ENCODE measurements at places on chromosomes 1 and 21.

- DNase-seq: no peak
Measured at GRCh38 chr1:148010527-148010926, 82.3 kb downstream of the GPR89B start.

DNA sequence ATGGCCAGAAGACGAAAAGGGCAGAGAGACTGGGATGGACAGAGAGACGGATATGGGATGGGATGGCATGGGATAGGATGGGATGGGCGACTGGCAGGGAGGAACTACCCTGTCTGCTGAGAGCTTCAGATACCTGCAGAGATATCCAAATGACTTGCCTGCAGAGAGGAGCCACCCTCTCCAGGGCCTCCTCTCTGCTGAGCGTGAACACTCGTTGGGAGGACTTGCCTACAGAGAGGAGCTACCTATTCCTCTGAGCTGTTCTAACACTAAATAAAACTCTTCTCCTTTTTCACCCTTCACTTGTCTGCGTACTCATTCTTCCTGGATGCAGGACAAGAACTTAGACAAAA lies 67.1 kb upstream of the LRRN2 start:
- no peak for DNase-seq

DNA sequence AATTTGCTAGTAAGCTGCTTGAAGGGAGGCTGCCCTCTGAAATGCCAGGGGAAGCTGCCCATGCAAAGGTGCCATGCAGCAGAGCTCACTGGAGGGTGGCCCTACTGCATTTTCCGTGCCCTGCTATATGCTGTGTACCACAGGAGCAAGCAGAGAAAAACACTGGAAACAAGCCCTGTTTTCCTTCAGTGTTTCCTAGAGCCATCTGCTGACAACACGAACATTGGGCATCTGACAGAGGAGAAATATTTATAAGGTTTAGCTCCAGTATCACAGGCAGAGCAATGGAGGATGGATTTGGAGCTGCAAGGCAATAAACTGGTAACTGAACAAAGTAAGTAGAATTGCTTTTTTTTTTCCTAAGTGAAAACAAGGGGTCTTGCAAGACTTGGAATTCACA lies 198.4 kb downstream of the USP25 start:
- no peak for DNase-seq

GRCh38 chr1:28860332-28861073 lies 48.5 kb downstream of the OPRD1 start:
- DNase-seq: no peak

GRCh38 chr21:34927992-34928391 lies 121.1 kb downstream of the RUNX1 start:
- no peak for DNase-seq
